ENCODE measurements at places on chromosomes 6 and 20.
A peak's percentile ranks its signal among the peaks of the same experiment; 100 is the strongest.

DNA sequence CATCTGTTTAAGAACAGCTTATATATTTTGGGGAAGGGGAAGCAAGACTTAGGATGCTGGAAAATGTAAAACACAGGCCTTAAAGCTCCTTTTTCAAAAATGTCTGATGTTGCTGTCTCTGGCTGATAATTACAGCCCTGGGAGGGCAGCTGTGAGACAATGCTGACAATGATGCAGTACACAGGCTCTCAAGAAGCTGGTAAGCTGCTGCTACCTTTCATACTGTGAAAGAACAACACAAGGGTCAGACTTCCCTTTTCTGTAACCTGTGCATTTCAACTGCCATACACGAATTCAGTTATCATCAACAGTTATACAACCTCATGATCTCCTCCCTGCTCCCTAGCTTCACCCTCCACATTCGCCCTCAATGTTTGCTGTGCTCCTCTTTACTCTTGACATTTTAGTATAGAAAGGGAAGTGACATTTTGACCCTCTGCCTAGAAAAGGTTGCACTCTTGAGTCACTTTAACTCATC, 25.2 kb downstream of the MAP7 start:
- DNase-seq, result no peak

GRCh38 chr6:165905744-165906143, 242.7 kb upstream of the PDE10A start:
- no peak for DNase-seq

GRCh38 chr20:19815553-19815991, 57.5 kb downstream of the RIN2 start:
- no peak for DNase-seq

DNA sequence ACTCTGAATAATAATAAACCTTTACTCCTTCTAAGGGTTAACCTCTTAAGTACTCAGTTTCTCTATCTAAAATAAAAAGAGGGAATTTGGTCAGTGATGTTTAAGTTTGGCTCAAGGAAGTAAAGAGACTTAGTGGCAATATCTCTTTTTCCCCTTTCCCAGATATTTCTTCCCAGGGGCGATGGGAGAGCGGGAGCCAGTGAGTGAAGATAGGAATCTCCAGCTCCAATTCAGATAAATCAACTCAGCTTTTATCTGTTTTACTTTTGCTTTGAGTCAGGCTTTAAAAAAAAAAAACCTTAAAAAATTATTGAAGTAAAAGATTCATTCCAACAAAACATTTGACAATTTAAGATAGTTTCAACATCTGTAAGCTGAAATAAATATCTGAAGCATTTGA, 45.4 kb upstream of the SNRPB2 start:
- no peak for DNase-seq

DNA sequence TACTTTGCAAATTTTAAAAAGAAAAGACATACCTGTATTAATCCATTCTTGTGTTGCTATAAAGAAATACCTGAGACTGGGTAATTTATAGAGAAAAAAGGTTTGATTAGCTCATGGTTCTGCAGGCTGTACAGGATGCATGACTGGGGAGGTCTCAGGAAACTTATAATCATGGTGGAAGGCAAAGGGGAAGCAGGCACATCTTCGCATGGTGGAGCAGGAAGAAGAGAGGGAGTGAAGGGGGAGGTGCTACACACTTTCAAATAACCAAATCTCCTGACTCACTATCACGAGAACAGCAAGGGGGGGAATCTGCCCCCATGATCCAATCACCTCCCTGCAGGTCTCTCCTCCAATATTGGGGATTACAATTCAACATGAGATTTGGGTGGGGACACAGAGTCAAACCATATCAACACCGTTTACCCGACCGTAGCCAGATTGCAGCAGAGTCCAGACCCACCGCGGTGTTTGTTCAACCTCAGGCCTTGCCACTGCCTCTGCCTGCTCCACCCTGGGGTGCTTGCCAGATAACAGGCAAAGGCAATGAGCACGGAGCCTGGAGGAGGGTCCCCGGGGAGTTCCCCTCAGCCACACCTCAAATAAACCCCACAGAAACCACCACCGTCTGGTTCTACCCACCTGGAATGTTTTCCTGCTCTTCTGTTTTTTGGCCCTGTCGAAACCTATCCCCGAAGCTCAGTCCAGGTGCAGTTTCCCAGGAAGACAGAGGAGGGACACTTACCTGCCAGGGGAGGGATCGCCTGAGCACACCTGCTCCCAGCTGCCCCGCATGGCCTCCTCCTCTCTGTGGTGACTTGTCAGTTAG, 142.2 kb upstream of the AFDN start:
- DNase-seq, result no peak

- peak; percentile 10 for DNase-seq
These were observed 26.9 kb downstream of the BFSP1 start for GRCh38 chr20:17504066-17504897.

Measured in T-helper 1 cell (primary cell).